ENCODE measurements at places on chromosomes 11 and 22.
A peak's percentile ranks its signal among the peaks of the same experiment; 100 is the strongest.

GRCh38 chr11:116725434-116726221 is 47.2 kb downstream of the BUD13 start:
- no peak for DNase-seq

- no peak for DNase-seq
These were observed 293.8 kb downstream of the BRD1 start for GRCh38 chr22:49533886-49534285.

GRCh38 chr11:39668640-39669039 is 1790.8 kb downstream of the LRRC4C start:
- no peak for DNase-seq

- DNase-seq, result no peak
These were observed 221.4 kb downstream of the TENM4 start for GRCh38 chr11:79219186-79220045.

DNA sequence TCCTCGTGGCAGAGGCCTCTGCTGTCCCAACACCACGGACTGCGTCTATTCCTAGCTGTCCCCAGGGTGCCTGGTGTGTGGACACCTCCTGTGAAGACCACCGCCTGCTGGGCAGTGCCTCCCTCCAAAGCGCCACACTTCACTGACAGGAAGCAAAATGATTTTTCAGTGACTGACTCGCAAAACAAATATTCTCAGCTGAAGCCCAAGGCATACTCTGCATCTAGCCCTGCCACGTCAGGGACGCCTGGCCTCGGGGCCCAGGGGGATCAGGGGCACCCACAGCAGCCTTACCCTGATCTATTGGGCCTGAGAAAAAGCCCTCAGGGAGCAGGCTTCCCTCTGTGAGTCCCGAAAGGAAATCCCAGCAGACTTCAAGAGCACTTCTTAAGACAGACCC is 2.2 kb downstream of the BRD1 start:
- DNase-seq, result no peak

DNA sequence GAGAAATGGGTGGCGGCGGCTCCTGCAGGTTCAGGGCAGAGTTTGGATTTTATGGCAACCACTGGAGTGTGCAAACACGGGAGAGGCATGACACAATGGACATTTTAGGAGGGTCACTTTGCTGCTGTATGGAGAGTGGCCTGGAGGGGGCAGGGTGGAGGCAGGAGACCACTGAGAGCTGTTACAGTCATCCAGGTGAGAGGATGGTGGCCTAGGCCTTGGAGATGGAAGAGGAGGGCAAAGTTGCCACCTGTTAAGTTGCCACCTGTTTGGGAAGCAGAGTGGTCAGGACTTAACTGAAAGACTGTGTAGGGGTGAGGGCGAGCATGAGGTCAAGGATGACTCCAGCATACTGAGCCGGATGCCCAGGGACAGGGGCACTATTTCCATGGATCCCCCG is 2.3 kb upstream of the RAD9A start:
- no peak for DNase-seq

DNA sequence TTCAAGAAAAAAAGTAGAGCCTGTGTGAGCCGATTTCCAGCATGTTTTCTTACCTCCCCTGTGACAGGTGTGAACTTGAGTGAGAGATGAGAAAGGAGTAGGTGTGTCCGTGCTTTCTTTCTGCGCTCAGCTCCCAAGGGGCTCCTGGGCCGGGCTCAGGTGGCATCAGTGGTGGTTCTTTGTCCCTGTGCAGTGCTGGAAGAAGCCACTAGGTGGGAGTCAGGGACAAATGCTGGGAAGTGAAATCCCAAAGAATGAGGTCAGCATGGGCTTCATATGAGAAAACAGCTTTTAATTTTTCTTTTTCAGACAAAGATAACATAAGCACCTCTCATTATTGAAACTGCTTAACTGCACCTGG is 57.8 kb downstream of the PPFIBP2 start:
- peak; percentile 87 for DNase-seq

GRCh38 chr11:12927221-12927620 is 81.9 kb upstream of the RASSF10 start:
- DNase-seq, result no peak

GRCh38 chr11:73428699-73429098 is 52.5 kb downstream of the RELT start:
- no peak for DNase-seq

DNA sequence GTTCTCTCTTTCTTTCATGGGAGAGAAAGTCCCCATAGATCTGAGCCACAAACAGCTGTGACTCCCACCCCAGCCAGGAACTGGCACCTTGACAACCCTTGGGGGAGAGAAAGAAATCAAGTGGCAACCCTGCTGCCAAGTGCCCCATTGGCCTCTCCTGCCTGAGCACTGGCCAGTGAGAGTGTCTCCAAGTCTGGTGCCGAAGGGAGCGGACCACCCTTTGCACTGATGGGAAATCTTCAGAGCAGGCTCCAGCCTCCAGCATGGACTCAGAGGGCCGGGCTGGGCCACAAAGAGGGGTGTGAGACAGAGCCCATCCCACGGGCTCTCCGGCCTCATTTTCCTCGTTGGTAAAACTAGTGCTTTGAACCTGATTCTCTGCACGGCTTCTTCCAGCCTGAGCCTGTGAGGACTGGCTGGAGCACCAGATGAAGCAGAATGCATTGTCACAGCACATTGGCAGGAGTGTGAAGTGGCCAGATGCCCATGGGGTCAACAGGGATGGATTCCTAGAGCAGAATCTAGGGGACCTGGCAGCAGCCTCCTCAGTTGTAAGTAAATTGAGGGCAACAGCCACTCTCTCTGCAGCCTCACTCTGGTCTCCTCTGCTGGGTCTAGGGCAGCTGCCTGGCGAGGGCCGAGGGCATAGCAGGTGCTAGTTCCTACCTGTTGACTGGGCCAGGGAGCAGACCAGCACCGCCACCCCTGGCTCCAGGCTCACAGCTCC is 81.4 kb downstream of the TRIM29 start:
- no peak for DNase-seq

- no peak for DNase-seq
These were observed 32.5 kb downstream of the MRGPRX2 start for GRCh38 chr11:19027829-19028595.

DNA sequence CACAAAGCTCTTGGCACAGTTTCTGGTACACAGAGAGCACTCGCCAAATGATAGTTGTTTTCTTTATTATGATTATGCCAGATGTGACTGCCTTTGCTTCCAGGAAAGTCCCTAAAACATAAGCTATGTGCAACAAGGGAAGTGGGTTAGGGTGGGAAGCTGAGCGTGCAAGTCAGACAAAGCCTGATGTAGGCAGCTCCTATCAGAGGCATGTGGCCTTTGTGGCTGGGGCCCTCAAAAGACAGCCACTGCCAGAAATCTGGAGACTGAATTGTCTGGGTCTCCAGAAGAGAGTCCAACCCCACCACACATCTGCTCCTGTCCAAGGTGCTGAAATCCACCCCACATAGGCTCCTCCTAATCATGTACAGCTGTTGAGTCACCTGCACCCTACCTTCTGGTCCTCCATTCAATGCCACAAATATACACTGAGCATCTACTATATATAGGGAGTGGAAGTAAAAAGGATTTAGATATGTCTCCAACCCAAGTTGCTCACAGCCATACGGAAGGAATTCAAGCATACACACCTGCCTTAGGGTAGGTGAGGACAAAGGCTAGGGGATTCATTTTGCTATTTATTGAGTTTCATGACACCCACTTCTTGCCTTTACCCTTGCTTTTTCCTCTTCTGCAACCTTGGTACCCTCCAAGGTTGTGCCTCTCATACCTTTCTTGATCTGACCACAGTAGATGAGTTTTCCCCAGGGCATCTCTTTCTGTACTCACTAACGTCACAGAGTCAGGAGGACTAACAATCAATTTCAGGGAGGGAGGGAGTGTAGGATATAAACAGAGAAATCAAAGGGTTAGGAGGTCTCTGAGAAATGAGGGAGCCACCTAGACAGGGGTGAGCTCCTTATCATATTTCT is 12.4 kb downstream of the SEC14L3 start:
- DNase-seq, result no peak

DNA sequence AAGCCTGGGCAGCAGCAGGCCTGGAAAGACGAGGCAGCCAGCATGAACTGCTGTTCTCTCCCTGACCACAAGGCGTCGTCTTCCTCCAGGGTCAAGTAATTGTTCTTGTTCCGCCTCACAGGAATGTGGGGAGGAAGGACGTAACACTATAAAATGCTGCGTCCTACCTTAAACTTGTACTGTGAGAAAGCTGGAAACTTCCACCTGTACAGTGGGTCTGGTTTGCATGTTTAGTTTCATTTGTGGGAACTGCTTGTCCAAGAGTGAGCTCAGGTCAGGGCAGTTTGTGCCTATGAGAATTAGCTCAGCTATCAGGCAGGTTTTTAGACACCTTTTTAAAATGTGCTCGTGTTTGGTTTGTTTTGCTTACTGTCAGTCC is 55.2 kb downstream of the PANX1 start:
- DNase-seq, result peak; percentile 2

- no peak for DNase-seq
These were observed 137.9 kb upstream of the RASSF10 start for GRCh38 chr11:12871241-12871640.

DNA sequence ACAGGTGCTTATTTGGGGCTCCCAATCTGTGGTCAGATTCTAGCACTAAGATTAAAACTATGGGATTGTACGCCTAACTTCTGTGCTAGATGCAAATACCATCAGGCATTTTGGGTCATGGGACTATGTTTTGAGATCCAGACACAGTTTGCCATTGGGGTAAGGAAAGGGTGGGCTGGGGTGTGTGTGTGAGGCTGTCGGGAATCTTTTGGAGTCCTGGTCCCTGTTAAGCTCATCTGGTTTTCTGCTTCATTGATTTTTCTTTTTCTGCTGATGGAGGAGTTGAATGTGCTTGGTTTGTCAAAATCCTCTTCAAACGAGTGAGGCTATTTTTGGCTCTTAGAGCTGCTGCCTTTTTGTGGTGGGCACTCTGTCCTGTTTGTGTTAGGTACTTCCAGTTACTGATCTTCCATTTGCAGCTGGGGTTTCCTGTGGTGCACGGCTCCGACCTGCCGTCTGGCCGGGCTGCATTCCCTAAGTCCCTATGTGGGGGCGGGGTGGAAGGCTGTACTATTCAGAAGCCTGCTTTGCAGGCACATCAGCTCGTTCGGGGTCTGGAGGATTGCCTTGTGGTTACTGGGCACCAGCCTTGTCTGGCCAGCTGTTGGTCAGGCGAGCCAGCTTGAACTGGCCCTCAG is 2.9 kb downstream of the BCR start:
- DNase-seq, result peak; percentile 9

GRCh38 chr22:27989758-27990450 is 70.8 kb upstream of the PITPNB start:
- no peak for DNase-seq

GRCh38 chr22:49873228-49873940 is 19.7 kb downstream of the ZBED4 start:
- no peak for DNase-seq

All from NCI-H187 (cell line).